ENCODE measurements at places on chromosomes 5 and 9.

GRCh38 chr5:145141534-145141933 is 693.6 kb downstream of the PRELID2 start:
- no peak for DNase-seq

- DNase-seq, result no peak
Observed at GRCh38 chr9:86402591-86402990, 48.4 kb upstream of the TUT7 start.

DNA sequence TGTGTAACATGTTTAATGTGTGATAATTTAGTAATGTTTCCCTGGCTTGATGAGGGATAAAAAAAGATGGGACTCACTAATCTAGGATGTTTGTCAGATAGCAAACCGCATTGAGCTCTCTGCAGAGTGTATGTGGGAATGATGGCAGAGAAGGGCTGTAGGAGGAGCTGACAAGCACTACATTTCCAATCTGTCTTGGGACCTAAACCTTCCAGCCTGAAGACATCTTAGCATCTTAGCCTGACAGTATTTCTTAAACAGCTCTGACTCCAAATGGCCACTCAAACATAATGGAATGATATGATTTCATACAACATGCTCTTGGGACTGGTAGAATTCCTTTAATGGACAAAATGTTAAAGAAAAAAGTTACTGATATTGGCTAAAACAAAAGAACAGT is 116.7 kb downstream of the PPP2R2B start:
- no peak for DNase-seq

DNA sequence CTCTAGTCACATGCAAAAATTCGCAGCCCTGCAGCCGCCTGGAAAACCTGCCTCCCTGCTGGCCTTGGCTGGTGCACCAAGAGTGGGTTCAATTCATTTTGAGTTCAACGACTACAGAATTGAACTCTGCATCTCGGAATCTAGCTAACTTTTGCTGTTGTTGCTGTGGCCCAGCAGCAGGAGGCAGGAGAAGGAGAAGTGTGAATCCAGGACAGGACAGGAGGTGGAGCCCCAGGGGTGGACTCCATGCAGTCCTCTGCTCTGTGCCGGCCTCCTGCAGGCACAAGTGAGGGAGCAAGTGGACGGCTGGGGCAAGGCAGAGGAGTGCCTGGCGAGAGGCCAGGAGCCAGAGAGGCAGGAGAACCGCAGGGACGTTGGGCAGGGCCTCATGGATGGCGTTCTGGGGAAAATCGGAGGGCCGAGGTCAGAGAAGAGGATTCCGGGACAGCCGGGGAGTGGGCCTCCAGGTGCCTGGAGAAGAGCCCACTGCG is 214.2 kb downstream of the FANCC start:
- DNase-seq, result no peak

DNA sequence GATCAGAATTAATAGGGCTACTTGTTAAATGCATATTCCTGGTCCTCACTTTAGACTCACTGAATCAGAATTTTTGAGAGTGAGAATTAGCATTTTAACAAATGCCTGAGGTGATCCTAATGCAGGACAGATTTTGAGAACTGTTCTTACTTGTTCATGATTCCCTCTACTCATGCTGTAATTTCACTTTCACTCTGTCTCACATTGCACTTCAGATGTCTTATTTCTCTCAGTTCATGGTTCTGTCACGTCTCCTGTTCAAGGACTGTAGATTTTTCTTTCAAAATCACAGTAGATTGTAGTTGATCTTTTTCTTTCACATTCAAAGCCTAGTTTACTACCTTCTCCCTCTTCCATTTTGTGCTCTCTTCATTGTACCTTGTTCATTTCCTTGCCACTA is 54.3 kb downstream of the ADGRV1 start:
- DNase-seq, result peak; percentile 29

DNA sequence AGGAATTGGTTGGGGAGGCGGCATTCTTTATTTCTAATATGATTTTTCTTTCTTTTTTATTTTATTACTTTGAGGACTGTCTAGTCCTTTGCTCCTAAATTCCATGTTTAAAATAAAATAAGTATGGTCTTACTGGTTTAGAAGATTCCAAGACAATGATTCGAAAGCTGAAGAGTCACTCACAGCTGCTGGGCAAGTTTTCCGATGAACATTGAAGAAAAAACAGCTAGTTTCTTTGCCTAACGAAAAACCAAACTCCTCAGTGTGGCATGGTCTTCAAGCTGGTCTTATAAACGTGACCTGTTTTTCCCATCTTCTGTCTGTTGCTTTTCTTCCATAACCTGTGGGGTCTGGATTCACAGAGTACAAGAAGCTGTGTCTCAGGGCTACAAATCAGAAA is 25.1 kb downstream of the ZNF474 start:
- no peak for DNase-seq

GRCh38 chr5:132183723-132184122 is 43.9 kb downstream of the P4HA2 start:
- peak; percentile 21 for DNase-seq

GRCh38 chr5:132238169-132238744 is 10.6 kb upstream of the P4HA2 start:
- DNase-seq, result peak; percentile 89

- DNase-seq, result peak; percentile 46
Observed at GRCh38 chr5:113510836-113511451, 2.5 kb upstream of the YTHDC2 start.

DNA sequence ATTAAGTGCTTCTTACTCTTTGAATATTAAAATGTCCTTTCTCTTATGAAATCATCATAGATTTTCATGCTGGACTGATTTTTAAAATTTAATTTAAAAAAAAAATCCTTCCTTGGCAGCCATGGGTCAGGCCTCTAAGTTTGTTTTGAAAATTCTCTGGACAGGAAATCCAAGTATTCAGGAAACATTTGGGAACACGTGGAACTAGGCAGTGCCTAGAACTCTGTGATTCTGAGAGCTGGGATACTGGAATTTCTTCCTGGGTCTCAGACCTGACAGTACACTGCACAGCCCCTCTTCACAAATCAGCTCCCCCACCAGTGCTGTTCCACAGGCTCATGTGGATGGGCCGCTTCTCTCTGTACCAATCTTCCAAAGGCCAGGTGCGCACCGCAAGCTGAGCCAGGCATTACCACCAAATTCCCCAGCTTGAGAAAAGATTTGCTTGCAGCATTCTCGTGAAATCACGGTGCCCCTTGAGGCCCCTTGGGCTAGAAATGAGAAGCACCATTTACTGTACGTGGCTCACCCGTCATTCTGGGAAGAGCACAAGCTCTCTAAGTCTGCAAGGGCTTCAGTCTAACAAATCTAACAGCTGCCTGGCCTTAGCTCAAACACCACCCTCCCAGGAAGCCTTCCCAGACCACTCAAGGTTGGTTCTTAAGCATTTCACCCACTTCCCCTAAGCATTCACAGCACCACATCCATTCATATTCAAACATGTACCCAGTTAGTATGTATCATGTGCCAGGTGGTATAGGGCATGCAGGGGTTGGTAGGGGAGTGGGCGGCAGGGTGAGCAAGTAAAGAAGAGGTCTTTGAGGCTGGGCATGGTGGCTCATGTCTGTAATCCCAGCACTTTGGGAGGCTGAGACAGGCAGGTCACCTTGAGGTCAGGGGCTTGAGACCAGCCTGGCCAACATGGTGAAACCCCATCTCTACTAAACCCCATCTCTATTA is 26.5 kb downstream of the B4GALT1 start:
- DNase-seq, result no peak

- no peak for DNase-seq
Observed at GRCh38 chr9:26951794-26952193, 4.4 kb upstream of the IFT74 start.

DNA sequence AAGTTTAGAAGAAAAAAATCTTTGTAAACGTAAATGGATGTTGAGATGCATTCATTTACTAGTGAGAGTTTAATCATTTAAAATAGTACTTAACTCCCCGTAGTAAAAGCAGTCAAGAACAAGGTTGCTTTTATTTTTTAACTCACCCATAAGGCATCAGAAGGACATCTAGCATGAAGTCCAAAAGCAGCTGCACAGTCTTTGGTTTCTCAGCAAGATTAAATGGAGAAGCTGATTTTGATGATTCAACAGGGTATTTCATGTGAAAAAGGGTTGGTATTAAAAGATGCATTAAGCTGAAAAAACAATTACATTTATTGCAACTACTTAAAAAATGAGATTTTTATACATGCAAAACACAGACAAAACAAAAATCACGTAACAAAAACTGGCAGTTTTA is 44.0 kb downstream of the ECPAS start:
- DNase-seq, result peak; percentile 13

GRCh38 chr9:79616013-79616412 is 44.2 kb downstream of the TLE4 start:
- DNase-seq, result peak; percentile 51

DNA sequence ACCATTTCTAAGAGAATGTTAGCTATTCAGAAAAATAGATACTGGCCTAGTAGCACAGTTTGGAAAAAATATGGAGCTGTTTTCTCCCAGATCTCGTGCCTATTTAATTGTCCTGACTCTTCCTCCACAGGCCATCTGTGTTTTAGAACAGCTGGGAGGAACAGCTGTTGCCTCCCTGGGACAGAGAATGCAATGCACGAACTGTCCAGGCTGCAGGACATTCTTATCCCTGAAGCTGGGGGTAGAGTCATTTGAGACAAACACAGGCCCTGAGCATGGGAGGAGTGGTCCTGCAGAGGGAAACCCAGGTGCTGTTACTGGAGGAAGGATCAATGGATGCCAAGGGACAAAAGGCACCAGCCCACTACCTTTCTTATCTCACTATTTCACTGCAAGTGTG is 20.9 kb upstream of the SPARC start:
- no peak for DNase-seq

- DNase-seq, result no peak
Observed at GRCh38 chr9:37026113-37026930, 7.7 kb downstream of the PAX5 start.

DNA sequence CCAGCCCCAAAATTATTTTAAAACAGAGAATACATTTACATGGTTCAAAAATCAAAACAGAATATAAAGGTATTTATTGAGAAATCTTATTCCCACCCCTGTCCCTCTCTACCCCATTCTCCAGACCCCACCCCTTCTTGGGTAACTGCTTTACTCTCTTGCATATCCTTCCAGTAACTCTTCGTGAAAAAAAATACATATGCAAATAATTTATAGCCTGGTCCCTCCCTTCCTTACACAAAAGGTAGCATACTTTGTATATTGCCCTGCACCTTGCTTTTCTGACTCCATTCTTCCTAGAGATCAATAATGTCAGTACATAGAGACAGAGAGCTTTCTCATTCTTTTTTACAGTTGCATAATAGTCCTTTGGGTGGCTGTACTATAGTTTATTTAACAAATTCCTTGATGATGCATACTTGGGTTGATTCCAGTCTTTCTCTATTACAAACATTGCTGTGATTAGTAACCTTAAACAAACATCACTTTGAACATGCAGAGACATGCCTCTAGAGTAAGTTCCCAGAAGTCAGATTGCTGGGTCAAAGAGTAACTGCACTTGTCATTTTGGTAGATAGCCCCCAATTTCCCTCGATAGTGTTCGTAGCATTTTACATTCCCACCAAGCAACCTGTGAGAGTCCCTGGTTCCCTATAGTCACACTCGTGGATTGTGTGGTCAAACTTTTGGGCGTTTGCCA is 47.9 kb downstream of the STOM start:
- DNase-seq, result peak; percentile 50

DNA sequence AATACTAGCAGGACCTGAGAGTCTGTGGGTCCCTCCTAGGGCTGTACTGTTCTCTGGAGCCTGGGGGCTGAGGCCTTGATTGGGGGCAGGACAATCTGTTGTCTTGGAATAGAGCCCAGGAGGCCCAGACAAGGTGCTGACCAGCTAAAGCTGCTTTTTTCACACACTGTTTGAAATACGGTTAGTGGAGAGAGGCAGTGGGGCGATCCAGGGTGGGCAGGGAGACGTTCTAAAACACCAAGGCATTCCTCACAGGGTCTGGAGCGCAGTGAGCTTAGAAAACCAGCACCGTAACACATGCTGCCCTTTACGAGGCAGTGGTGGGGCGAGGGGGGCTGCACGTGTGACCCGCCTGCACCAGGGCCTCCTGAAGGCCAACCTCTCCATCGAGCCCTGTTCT is 55.1 kb downstream of the EHMT1 start:
- no peak for DNase-seq

- DNase-seq, result no peak
Observed at GRCh38 chr5:17129093-17129849, 88.2 kb upstream of the BASP1 start.

GRCh38 chr9:134570711-134571325 is 70.8 kb upstream of the COL5A1 start:
- DNase-seq, result no peak

DNA sequence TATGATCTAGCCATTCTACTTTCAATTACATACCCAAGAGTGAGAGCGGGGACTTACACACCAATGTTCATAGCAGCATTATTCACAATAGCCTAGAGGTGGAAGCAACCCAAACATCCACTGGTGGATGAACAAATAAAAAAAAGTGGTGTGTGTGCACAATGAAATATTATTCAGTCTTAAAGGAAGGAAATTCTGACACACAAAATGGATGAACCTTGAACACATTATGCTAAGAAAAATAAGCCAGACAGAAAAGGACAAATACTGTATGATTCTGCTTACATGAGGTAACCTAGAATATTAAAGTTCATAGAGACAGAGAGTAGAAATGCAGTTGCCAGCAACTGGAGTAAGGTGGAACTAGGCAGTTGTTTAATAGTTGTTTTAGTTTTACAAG is 22.1 kb downstream of the ETF1 start:
- DNase-seq, result no peak

DNA sequence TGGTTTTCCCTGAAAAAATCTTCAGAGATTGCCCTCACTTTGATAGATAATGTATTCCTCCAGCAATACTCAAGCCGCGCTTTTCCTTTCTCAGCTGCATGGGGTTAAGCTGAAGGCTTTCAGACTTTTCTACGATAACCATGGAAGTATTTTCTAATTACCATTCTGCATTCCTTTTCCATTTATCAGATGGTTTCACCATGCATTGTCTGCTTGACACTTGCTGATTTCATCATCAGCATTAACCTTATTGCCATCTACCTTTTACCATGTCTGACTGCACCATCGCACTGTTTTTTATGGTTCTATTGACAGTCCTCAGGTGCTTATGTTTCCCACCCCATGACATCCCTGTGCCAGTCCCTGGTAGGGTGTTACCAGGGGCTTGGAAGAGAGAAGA is 91.6 kb downstream of the DMAC1 start:
- no peak for DNase-seq

DNA sequence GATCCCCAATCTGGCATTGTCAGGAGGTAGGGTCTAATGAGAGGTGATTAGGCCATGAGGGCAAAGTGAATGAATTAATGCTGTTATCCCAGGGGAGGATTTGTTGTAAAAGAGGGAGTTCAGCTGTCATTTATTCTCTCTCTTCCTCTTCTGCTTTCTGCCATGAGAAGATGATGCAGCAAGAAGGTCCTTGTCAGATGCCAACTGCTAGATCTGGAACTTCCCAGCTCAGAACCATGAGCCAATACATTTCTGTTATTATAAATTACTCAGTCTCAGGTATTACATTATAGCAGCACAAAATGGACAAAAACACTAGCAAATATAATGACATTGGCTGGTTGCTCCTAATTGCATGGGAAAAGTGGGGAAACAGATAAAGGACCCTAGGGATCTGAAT is 15.6 kb upstream of the BICD2 start:
- peak; percentile 75 for DNase-seq

GRCh38 chr9:33840381-33840780 is 23.4 kb downstream of the UBE2R2 start:
- DNase-seq, result no peak

- no peak for DNase-seq
Observed at GRCh38 chr5:172674155-172674554, 33.1 kb downstream of the NEURL1B start.

Measured in suppressor macrophage treated with lipopolysaccharide for 1 hour (primary cell).